ENCODE measurements at places on chromosomes 1 and 21. TPM values are rescaled to one million over a fixed set of nuclear protein-coding genes. Genes with fewer than 3 reads are reported as not detected.
A peak's percentile ranks its signal among the peaks of the same experiment; 100 is the strongest.

The NHLH1 gene
- not detected for total RNA-seq

The NLRP3 gene
- total RNA-seq = 9.2 TPM

The ESRRG gene
- total RNA-seq = not detected

The GNG4 gene
- total RNA-seq = 0.52 TPM

The TOR1AIP2 gene
- total RNA-seq = 70.5 TPM

The DENND2D gene
- total RNA-seq = 10.2 TPM

The USH2A gene
- total RNA-seq = not detected

The SLAMF1 gene
- total RNA-seq = not detected

The KLF18 gene
- total RNA-seq = not detected

The RNF223 gene
- total RNA-seq = not detected

The KISS1 gene
- total RNA-seq = 38.0 TPM

The INTS7 gene
- 26.4 TPM for total RNA-seq

The SDHB gene
- total RNA-seq = 307 TPM

The CCSAP gene
- 9.7 TPM for total RNA-seq

The AMY1B gene
- not detected for total RNA-seq

The UBE2U gene
- total RNA-seq = not detected

The SV2A gene
- total RNA-seq = 20.5 TPM

- no peak for DNase-seq
These were observed 72.5 kb downstream of the OBSCN start for GRCh38 chr1:228280106-228280901.

DNA sequence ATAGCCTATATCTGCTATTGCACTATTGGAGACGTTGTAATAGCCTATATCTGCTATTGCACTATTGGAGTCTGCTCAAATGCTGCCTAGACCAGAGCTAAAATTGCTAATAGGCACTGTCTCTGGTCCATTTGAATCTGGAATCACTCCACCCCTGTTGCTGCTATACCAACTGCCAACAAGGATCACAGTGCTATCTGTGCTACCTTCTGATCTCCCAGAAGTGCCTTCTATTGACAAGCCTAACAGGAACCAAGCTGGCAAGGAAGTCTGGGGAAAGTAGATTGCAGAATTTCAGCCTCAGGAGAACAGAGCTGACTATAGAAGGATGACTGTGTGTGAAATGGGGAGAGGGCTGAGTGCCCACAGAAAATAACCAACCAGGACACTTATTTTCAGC is 15.9 kb downstream of the RWDD3 start:
- no peak for DNase-seq

DNA sequence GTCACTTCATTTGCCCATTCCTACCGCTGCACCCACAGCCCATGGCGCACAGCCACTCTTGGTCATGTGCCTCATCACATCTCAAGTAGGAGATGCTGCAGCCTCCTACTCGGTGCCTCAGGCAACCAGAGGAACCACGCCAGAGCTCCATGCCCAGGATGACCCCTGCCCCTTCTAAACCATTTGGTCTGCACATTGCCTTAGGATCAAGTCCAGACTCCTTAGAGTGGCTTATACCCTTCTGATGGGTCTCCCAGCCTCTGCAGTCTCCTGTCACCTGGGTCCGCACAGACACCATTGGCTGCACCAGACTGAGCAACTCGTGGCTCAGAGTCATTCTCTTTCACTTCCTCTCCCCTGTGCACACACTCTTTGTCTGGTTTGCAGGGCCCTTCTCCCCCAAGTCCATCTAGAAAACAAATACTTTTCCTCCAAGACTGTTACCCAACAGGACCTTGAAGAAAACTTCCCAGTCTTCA is 2.2 kb upstream of the ADORA3 start:
- DNase-seq = no peak

DNA sequence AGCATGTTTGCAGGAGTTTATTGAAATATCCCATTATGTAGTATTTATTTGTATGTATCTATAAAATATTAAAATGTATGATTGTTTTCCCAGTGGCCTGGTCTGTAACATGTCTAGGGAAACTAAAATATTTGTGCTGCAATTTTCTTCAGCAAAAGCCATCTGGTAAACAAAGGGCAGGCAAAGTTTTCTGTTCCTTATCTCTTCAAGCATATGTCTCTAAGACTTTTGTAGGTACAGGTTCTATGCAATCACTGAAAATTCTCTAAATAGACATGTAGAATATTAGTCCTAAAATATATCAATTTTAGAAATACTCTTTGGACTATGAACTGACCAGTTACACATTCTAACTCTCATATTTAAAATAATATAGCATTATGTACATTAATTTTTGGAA is 585.8 kb upstream of the RGS18 start:
- DNase-seq = no peak

DNA sequence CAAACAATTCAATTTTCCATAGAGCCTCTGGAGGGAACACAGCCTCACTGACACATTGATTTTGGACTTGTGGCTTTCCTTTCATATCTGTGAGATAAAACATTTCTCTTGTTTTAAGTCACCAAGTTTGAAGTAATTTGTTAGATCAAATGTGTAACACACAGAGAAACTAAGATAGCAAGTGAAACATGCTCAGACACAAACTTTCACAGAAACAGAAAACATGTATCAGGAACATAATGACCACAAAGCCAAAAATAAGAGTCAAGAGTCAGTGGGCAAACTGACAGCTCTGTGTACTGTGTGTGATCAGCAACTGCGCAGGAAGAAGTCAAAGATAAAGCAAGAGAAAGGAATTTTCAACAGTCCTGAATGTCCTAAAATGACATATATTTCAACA is 1237.5 kb downstream of the AMY1C start:
- DNase-seq = no peak

GRCh38 chr1:35287807-35288640 is 19.5 kb downstream of the ZMYM4 start:
- DNase-seq = peak; percentile 88

DNA sequence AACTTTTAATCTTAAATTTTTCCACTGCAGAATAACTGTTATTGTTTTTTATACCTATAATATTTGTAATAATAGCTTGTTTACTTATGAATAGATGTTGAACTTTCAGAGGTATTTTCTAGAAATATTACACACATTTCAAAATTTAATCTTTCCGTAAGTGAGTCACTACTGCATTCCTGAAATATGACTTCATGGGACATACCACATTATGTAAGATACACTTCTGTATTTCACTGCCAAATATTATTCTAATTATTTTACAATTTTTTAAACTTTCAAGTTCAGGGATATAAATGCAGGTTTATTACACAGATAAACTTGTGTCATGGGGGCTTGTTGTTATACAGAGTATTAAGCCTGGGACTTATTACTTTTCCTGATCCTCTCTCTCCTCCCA is 2220.5 kb downstream of the NCAM2 start:
- DNase-seq = no peak

GRCh38 chr1:67290236-67290635 is 17.4 kb upstream of the IL12RB2 start:
- DNase-seq = peak; percentile 47

- DNase-seq = peak; percentile 99
These were observed 16.2 kb upstream of the RGS1 start for GRCh38 chr1:192559115-192560006.

DNA sequence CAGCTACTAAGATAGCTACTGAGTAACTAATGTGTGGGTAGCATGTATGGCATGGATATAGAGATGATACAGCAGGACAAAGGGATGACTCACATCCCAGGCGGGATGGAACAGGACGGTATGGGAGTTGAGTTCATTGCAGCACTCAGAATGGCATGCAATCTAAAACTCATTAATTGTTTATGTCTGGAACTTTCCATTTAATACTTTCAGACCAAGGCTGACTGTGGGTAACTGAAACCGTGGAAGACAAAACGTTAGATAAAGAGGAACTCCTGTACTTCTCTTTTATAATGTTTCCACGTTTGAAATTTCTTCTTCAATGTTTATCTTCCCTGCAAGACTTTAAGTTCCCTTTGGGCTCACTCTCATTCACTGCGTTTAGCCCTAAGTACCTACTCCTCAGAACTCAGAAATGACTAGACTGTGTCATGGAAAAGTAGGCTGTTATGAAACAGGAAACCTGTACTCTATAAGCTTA is 151.9 kb downstream of the MAGI3 start:
- DNase-seq = peak; percentile 81

- DNase-seq = no peak
These were observed 836 bp upstream of the PRCC start for GRCh38 chr1:156766298-156767100.

GRCh38 chr1:231702804-231703203 is 76.2 kb downstream of the DISC1 start:
- peak; percentile 68 for DNase-seq

DNA sequence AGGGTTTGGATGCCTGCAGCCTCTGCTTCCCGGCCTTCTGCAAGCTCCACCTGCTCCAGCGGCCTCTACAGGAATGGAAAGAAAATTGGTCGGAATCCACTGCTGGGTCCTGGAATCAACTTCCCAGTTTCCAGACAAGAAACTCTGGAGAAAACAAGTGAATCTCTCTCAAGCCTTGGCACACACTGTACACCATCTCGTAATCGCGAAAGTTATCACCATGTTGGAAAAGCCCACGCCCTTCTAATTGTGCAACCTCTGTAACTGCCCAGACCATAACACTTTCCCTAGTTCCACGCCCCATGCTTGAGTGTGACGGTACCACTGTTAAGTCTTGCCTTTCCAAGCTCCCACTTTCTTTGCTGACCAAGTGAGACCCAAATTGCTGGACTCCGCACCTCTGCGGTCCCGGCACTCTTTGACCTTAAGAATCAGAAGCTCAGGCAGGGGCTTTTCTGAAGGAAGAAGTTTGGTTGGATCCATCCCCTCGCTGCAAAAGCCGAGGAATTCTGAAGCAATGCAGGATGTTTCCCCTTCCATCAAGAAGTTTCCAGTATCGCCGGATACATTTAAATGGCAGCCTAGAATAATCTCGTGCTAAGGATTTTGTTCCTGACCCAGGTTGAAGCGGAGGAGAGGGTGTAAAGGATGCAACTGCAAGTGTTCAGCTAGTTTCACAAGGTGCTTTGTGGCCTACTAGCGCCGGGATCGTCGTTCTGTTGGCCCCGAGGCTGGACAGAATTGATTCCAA is 6.2 kb downstream of the NR5A2 start:
- no peak for DNase-seq

DNA sequence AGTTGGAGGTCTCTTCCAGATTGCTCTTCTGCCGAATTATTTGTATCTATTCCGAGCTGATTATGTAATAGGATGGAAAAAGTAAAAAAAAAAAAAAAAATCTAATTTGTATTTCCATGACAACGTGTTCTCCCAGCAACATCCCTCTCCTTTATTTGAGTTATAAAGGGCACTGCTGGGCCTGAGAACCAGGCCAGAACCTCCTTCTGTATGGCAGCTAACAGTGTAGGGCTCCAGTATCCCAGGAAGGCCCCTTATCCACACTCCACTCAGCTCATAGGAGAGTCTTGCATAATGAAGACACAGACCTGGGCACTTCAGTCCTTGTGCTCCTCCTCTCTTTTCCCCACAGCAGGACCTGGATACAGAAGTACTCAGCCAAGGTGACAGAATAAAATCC is 3.7 kb upstream of the IPO9 start:
- no peak for DNase-seq

DNA sequence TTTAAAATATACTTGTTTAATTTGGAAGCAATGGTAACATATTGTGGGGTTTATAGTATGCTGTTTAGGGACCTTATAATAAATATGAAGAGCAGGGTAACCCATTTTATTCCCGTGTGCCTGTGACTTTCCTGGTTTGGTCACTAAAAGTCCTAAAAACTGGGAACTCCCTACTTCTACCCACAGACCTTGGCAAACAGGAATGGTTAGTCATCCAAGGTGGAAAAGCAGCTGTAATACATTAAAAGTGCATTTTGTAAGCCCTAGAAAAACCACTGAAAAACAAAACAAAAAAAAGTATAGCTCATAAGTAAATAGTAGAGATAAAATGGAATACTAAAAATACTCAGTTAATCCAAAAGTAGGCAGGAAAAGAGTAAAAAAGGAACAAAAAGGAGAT is 538.9 kb downstream of the LMO4 start:
- peak; percentile 63 for DNase-seq

- peak; percentile 45 for DNase-seq
These were observed at the start of gene NMNAT2 for GRCh38 chr1:183417772-183418491. Gene NMNAT2, minus strand, starts transcription at chr1:183418380. Its CDS starts 113 bp downstream, at chr1:183418267.

DNA sequence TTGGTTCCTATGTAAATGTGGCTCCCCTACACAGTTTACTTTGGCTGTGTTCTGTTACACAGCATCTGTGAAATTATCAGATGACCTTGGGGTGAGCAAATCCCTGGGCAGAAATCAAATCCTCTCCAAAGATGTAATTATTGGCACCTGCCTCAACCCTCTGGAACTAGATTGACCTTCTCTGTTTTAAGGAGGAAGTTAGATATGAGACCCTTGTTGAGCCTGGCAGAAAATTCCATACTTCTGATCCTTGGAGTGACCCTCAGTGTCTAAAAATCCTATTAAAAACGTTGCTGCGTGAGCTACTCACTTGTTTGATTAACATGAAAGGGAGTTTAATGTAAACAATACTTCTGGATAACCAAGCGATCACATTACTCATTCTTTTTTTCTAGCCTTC is 122.0 kb downstream of the CLIC6 start:
- DNase-seq = no peak

- peak; percentile 56 for DNase-seq
These were observed 25.6 kb downstream of the AK2 start for GRCh38 chr1:33010932-33011731.

- no peak for DNase-seq
These were observed 18.0 kb downstream of the AGPAT3 start for GRCh38 chr21:43882952-43883545.

DNA sequence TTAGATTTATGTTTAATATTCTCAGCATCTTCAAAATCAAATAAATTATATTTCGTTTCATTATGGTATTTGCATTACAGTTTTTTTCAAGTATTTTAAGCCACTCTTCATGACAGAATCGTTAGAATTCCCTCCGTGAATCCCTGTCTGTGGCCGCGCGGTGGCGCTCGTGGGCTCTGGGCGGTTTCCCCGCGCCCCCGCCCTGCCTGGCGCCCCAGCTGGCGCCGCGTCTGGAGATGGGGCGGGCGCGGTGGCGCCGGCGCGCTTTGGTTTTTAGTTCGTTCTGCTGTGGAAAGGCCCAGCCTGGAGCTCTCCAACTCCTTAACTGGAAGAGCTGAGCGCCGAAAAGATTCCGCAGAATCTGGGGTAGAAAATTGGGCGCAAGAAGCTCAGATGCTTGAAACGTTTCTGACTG is 25.7 kb downstream of the PRMT2 start:
- no peak for DNase-seq

DNA sequence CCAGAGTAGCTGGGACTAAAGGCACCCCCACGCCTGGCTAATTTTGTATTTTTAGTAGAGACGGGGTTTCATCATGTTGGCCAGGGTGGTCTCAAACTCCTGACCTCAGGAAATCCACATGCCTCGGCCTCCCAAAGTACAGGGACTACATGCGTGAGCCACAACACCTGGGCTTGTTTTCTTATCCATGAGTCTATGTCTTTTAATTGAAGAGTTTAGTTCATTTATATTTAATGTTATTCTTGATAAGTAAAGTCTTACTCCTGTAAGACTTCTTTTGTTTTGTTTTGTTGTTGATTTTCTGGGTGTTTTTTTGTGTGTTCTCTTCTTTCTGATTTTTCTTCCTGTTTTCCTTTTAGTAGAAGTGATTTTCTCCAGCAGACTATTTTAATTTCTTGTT is 621.0 kb downstream of the LTN1 start:
- no peak for DNase-seq

- DNase-seq = no peak
These were observed 87.7 kb upstream of the ACTRT2 start for GRCh38 chr1:2933431-2934155.

- DNase-seq = no peak
These were observed 127.0 kb downstream of the MRPS6 start for GRCh38 chr21:34200288-34200905.
